ENCODE measurements at places on chromosomes 3 and 15.

DNA sequence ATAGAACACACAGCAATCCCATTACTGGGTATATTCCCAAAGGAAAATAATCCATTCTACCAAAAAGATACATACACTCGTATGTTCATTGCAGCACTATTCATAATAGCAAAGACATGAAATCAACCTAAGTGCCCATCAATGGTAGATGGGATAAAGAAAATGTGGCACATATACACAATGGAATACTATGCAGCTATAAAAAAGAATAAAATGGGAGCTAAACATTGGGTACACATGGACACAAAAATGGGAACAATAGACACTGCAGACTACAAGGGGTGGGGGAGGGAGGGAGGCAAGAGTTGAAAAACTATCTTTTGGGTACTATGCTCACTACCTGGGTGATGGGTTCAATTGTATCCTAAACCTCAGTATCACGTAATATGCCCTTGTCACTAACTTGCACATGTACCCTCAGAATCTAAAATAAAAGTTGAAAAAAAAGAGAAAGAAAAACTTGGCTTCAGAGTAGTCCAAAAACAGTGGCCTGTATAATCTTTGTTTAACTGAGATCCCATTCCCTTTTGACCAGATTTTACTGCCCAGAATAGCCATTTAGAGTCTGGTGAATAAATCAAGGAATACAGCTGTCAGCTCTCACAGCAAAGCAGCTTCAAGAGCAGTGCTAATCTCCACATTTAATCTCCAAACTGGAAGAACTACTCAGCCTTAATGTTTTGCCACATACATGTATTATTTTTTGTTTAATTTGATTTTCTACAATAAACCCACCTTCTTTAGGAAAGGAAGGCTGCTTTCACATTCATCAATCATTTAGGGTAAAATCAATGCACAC is 54.5 kb upstream of the XRN1 start:
- DNase-seq: no peak

GRCh38 chr3:87186608-87187159 is 40.4 kb upstream of the CHMP2B start:
- no peak for DNase-seq

- DNase-seq: no peak
These were observed 57.6 kb downstream of the RAB11A start for GRCh38 chr15:65926899-65927298.

GRCh38 chr15:63354821-63355650 is 26.6 kb downstream of the CA12 start:
- DNase-seq: no peak

- no peak for DNase-seq
These were observed 364.9 kb downstream of the AGBL1 start for GRCh38 chr15:86444527-86444926.

GRCh38 chr3:42443292-42443691 is 32.9 kb upstream of the LYZL4 start:
- no peak for DNase-seq

GRCh38 chr15:80695099-80695910 is at the start of gene ABHD17C:
TSS of gene ABHD17C (plus strand) at chr15:80695310. CDS start at chr15:80695430, 120 bp downstream.
- no peak for DNase-seq

- no peak for DNase-seq
These were observed 71.0 kb downstream of the THSD4 start for GRCh38 chr15:71186267-71186666.

GRCh38 chr3:3765661-3766060 is 33.6 kb upstream of the LRRN1 start:
- no peak for DNase-seq

- no peak for DNase-seq
These were observed 2.6 kb downstream of the SLMAP start for GRCh38 chr3:57758686-57759085.
